Smooth muscle cell of the pulmonary artery (primary cell): ENCODE measurements at places on chromosomes 12 and 14. TPM values are rescaled to one million over a fixed set of nuclear protein-coding genes. Genes with fewer than 3 reads are reported as not detected.

The PELI2 gene
- total RNA-seq: 7.6 and 12.8 TPM in 2 replicates

The CRACR2A gene
- total RNA-seq: 0.69 and 4.3 TPM in 2 replicates

The ANKS1B gene
- total RNA-seq: 1.9 and 6.1 TPM in 2 replicates

The ELK3 gene
- 20.3 and 21.5 TPM in 2 replicates for total RNA-seq

The FOXG1 gene
- 0.76 and 1.6 TPM in 2 replicates for total RNA-seq

The SRRM4 gene
- total RNA-seq: not detected in 2 replicates

The ETFBKMT gene
- 2.0 and 3.3 TPM in 2 replicates for total RNA-seq
